ENCODE measurements at places on chromosomes 2 and 18.

GRCh38 chr2:64750001-64750816, 96.5 kb upstream of the SERTAD2 start:
- DNase-seq, result peak; percentile 11

- DNase-seq, result no peak
Observed at GRCh38 chr2:189522435-189523151, 58.0 kb downstream of the SLC40A1 start.

GRCh38 chr18:63378919-63379638, 12.1 kb upstream of the KDSR start:
- DNase-seq, result no peak

- DNase-seq, result no peak
Observed at GRCh38 chr2:239495791-239496233, 95.0 kb upstream of the HDAC4 start.

DNA sequence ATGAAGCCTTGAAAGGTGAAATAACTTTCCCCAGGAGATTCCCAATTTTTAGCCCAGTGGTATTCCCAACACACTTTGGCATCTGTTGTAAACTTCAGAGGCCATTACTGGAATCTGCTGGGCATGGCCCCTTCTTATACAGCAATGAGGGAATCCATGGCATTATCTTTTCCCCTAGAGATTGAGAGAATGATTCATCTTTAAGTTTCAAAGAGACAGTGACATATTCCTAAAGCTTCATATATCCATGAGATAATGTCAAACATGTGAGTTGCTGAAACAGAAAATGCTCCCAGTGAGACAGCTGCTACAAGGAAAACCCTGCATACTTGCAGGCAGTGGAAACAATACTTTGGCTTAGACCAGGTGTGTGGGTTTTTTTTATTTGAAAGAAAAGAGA, 51.1 kb upstream of the DLX2 start:
- no peak for DNase-seq

DNA sequence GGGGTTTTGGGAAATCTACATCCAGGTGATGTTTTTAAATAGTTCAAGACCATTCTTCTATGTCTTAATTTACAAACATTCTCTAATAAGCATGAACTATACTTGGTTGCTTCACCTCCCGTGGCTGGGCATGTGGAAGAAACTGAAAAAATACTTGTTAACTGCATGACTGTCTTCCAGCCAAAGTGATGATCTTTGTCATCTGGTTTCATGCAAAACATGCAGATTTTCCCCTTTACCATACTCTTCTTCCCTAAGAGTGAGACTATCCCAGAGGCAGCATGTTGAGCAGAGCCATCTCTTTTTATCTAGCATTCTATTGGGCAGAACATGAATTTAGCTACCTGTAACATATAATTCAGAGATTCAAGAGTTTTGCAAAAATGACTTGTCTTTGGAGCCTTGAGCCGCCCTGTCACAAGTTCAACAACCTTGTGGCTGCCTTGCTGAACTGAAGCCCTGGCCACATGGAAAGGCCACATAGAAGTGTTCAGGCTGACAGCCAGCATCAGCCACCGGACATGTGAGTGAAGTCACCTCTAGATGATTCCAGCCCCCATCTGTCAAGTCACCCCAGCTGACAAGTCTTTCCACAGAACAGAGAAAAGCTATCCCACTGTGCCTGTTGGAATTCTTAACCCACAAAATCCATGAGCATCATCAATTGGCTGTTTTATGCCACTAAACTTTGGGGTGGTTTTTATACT, 142.8 kb downstream of the ANKRD44 start:
- DNase-seq, result no peak

DNA sequence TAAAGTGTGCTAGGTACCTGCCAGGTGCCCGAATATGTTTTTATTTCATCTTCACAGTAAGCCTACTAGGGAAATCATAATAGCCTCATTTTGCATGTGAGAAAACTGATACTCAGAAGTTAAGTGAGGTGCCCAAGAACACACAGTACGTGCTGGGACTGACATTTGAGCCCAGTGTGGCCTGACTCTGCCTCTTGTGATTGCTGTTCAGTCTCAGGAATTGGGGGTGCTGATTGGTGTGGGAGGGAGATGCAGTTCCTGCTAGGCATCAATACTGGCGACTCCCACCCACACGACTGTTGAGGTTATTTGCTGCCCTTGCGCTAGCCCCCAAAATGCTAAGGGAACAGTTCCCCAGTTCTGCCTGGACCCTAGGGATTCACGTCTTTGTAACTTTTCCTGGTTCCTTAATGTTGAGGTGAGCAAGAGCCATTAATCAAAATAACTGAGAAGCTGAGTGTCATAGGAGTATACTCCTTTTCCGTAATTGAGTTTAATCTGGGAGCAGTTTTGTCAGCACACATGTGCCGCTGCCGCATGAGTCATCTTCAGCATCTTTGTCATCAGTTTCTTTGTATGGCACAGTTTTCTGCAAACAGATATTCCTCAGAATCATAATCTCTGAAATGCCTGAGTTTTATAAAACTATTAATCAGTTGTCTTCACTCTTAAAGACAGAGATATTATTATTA, 120.7 kb downstream of the NCK2 start:
- DNase-seq, result no peak

GRCh38 chr2:230441227-230441897, 25.4 kb downstream of the SP100 start:
- DNase-seq, result peak; percentile 15

DNA sequence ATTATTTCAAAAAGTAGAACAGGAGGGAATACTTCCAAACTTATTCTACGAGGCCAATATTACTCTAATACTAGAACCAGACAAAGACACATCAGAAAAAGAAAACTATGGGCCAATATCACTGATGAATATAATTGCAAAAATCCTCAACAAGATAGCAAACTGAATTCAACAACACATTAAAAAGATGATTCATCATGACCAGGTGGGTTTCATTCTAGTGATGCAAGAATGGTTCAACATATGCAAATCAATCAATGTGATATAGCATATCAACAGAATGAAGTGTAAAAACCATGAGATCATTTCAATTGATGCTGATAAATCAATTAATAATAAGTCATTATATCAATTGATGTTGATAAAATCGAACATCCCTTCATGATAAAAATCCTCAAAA, 22.4 kb upstream of the EML6 start:
- no peak for DNase-seq

DNA sequence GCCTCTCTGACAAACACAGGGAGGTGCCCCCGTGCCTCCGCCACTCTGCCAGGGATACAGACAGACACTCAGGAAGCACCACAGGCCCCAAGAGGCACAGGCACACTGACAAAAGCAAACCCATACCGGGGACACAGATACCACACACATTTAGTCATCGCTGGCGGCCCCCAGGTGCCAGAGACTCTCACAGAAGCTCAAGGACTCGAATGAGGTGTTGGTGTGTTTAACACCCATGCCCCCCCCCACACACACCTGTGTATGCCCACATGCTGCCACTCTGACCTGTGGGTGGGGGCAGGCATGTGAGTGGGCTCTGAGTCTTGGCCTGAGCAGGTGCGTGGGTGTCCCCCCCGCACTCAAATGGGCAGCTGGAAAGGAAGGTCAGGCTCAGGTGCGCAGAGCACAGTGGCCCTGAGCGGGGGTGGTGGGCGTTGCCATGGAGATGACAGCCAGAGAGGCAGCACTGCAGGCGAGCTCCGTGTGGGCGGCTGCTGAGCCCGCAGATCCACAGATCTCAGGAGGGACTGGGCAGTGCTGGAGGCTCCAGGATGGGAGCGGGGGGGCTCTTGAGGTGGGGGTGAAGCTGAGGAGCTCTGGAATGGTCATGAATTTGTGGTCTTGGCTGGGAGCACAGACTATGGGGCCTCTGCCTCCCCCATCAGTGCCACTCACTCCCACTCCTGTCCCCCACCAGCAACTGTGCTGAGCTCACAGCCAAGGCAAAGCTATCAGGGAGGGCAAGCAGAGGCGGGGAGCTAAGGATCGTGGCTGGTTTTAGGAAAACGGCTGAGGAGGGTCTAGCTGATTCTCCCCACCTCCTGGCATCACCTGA, 73.9 kb upstream of the TAF1B start:
- no peak for DNase-seq

DNA sequence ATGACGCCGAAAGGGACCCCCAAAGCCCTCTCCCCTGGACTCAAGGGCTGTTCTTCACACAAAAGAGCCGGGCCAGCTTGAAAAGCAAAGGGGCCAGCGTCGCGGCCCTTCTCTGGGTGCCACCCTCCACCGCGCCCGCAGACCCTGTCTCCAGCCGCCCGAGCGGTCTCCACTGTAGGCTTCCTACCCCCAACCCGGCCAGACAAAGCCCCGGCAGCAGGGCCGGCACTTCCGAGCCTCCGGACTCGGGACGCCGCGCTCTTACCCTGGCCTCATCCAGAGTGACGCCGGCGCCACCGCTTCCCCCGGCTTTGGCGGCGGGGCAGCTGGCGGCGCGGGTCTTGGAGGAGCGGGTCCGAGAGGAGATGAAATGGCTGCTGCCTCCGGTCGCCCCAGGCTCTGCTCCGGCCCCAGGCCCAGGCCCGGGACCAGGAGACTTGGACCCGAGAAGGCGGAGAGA, 603 bp downstream of the ATAD2B start:
- no peak for DNase-seq

DNA sequence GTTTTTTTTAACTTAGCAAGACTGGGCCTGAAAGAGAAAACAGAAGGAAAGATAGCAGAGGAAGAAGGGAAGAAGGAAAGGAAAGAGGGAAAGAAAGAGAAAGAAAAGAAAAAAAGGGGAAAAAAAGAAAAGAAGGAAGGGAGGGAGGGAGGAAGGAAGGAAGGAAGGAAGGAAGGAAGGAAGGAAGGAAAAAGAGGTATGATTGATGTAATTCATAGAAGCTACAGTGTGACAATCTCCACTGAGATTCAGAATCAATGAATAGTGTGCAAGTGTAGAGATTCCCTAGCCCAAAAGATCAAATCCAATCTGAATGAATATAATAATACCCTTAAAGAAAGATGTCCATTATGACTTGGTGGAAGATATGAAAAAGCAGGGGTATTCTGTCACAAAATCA, 126.9 kb upstream of the DNAJC10 start:
- DNase-seq, result no peak

DNA sequence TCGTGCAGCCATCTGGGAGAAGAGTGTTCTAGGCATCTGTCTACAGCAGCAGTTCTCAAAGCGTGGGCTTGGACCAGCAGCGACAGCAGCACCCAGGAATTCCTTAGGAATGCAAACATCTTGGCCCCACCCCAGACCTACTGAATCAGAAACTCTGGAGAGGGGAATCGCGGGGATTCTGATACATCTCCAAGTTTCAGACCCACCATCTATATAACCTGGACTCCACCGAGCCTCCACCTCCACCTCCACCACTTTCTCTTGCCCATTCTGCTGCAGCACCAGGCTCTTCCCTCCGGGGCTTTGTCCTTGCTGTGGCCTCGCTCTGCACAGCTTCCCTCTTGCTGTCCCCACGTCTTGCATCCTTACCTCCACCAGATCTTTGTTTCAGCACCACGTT, 256.4 kb downstream of the BCL2 start:
- no peak for DNase-seq
